ENCODE measurements at places on chromosomes 7 and 10. TPM values are rescaled to one million over a fixed set of nuclear protein-coding genes. Genes with fewer than 3 reads are reported as not detected.

The CAMK2B gene
- not detected for total RNA-seq

The COL13A1 gene
- total RNA-seq, result 1.8 TPM

The SORCS1 gene
- total RNA-seq, result not detected

The MYO3A gene
- not detected for total RNA-seq

The RASA4B gene
- 3.3 TPM for total RNA-seq

DNA sequence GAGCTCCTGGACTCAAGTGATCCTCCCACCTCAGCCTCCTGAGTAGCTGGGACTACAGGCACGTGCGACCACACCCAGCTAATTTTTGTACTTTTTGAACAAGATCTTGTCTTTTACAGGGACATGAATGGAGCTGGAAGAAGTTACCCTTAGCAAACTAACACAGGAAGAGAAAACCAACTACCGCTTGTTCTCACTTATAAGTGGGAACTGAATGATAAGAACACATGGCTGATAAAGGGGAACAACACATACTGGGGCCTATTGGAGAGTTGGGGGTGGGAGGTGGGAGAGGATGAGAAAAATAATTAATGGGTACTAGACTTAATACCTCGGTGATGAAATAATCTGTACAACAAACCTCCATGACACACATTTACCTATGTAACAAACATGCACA is 70.9 kb upstream of the INHBA start:
- DNase-seq, result no peak

GRCh38 chr10:110324201-110324804 is 19.6 kb upstream of the SMNDC1 start:
- DNase-seq, result no peak

DNA sequence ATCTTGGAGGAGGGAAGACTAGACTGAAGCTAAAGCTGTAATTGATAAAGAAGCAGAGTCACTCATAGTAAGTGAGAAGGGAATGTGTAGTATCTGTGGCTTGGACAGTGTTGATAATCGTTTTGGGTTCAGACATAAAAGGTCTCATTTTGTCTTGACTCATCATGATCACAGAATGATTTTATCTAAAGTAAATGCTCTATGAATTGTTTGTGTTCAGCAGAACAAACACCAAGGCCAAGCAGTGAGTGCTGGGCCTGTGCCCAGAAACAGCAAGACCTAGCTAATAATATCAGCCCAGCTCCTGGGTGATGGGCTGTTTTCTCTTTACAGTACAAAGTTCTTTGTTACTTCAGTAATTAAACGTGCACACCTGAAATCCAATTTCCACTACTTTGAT is 26.7 kb upstream of the CD36 start:
- DNase-seq, result no peak

- DNase-seq, result no peak
These were observed 95.3 kb downstream of the PARD3 start for GRCh38 chr10:34719746-34720145.

DNA sequence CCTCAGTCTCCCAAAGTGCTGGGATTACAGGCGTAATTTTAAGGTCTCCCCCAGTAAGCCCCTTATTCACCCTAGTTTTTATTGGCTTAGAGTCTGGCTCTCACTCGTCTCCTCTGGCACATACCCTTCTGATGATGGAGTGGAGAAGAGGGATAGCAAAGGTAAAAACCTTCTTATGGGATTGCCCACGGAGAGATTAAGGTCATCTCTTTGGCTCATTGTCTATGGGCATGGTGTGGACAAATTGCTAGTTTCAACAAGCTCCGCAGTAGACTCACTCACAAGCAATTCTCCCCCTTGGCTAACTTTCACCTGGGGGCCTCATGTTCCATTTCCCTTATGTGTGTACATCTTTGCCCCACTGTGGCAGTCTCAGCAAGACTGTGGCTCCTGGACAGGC is 22.4 kb upstream of the TSGA13 start:
- DNase-seq, result no peak

- DNase-seq, result peak; percentile 71
These were observed 32.9 kb downstream of the ENTPD1 start for GRCh38 chr10:95788830-95789229.
